ENCODE measurements at places on chromosomes 7 and 10.

DNA sequence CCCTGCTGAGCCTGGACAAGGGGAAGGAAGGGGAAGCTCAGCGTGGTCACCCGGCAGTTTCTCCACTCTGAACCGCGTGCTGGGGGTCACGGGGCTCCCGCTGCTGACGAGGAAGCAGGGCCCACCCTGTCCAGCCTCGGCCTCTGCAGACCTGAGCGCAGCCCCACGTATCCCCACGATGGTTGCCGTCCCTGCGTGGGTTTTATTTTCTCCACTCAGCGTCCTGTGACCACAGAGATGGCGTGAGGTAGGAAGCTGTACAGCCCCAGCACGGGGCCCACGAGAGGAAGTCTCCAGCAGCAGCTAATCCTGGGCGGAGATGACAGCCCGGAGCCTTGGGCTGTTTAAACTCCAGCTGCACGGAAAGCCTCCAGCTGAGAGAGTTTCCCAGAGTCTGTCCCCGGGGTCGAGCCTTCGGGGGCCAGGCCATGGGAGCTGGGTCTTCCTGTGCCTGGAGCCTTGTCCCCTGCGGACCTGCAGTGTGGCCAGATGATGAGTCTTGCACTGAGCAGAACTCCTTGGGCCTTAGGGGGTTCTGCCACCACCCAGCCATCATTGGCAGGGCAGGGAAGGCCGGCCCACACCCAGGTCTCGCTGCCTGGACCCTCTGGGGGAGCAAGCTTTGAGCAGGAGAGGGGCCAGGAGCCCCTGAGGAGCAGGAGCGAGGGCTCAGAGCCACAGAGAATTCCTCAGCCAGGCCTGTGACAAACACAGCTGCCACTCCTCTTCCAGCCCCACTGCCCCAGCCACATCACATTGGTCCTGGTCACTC is 72.8 kb upstream of the FAM20C start:
- no peak for DNase-seq
- no peak overlapping the region for H3K27ac ChIP-seq
- no peak overlapping the region for H3K4me3 ChIP-seq
- H3K36me3 ChIP-seq = no peaks in the 10 kb centered on the region
- H3K4me1 ChIP-seq = no peaks in the 10 kb centered on the region

DNA sequence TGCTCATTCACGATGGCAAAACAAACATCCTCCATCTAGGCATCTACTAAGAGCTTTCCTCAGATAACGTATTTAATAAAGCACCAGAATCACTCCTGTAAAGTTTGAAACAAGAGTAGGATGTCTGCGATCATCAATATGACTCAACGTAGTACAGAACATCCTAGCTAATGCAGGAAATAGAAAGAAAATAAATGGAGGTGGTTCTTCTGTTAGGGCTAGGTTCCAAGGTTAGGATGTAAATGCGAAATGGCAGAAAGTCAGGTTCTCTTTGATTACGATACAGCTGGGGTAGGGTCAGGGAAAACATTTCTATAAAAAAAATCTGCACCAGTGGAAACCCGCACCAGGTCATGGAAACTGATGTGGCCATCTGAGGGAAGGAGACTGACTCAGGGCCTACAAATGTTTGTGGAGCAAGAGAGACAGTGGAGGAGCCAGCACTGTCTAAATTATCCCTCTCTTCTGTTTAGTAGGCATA is 29.1 kb downstream of the CCDC6 start:
- H3K36me3 ChIP-seq = peaks cover 20% of the 10 kb centered on the region
- peak overlapping the region; percentile 16 for H3K4me3 ChIP-seq
- DNase-seq = no peak
- no peaks in the 10 kb centered on the region for H3K27me3 ChIP-seq
- peaks cover 93% of the 10 kb centered on the region for H3K4me1 ChIP-seq

DNA sequence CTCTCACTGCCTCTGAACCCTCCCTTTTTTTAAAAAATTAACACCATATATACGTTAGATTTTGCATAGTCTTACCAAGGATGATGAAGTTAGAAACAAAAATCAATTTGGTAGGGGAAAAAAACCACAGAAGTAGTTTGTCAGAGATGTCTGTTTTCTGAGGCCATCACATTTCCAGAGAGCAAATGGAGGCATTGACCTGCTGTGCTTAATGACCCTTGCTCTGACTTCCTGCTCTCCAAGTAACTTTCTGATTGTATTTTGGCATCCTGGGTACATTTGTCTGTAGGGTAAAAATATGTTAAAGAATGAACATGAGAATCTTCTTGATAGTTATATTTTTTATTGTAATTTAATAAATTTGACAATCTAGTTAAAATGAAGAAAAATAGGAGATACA is 140.2 kb downstream of the LCOR start:
- no peaks in the 10 kb centered on the region for H3K27me3 ChIP-seq
- no peak overlapping the region for H3K4me3 ChIP-seq
- no peak overlapping the region for H3K27ac ChIP-seq
- no peak for DNase-seq
- H3K4me1 ChIP-seq = peaks cover 9% of the 10 kb centered on the region
- no peaks in the 10 kb centered on the region for H3K36me3 ChIP-seq

DNA sequence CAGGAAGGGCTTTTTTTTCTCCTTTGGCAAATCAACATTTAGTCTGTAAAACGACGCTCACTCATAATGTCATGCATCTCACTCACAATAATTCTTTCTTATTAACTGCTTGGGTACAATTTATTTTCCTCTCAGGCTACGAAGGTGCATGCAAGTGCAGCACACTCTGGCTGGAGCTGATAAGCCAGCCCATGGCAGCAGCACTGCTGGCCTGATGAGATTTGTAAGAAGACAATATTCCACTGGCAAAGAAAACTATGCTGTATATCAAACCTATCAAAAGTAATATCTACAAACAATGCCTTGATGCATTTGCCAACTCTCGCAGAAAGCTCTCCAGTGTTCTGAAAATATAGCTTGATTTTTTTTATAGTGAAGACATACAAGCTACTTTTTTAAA is 170.0 kb upstream of the PHF14 start:
- H3K4me1 ChIP-seq = no peaks in the 10 kb centered on the region
- no peak overlapping the region for H3K4me3 ChIP-seq
- peaks cover 2% of the 10 kb centered on the region for H3K27me3 ChIP-seq
- H3K36me3 ChIP-seq = no peaks in the 10 kb centered on the region
- no peak overlapping the region for H3K27ac ChIP-seq
- DNase-seq = no peak
